ENCODE measurements at places on chromosomes 7 and 10.

DNA sequence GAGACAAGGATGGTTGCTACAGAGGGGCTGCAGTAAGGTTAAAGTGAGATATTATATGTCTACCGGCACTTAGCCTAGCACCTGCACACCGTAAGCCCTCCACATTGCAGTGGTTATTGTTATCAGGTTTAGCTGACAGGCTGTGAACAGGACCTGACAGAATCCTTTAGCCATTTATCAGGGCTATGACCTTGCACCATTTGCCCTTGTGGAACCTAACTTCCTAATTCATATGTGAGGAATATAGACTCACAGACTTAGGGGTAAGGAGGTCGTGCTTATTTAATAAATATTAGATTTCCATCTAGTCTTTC is 10.1 kb downstream of the NCOA4 start:
- DNase-seq, result no peak

DNA sequence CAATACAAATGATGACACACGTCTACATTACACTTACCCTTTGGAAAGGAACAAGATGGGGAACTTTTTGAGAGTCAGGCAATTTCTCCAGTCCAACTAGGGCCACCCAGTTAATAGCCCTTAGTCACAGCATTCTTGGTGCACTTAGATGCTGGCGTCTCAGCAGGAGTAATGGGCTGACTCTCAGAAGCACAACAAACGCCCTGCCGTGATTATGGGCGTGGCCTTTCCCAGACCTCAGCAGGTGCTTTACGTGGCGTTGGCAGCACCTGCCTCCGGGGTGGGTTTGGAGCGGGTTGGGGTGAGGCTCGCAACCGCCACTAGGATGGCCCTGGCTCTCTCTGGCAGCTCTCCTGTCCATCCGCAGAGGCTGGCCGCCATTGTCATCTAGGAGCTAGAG is 147.6 kb upstream of the SHH start:
- no peak for DNase-seq

DNA sequence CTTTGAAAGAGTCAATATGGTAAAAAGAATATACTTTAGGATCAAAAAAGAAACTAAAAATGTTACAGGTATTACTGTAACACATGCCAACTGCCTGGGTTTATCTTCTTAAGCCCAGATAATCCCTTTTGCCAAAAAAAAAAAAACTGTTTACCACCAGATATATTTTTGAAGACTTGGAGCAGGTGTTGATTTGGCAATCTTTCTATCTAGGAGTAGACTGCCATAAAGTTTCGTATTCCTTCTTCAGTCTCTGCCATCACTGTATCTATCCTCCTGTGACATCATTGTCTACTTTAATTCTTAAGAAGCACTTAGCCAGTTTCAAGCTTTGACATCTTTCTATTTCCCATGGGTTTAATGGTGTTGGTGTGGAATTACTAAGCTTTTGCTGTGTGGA is 161.0 kb downstream of the ST7 start:
- DNase-seq, result no peak

DNA sequence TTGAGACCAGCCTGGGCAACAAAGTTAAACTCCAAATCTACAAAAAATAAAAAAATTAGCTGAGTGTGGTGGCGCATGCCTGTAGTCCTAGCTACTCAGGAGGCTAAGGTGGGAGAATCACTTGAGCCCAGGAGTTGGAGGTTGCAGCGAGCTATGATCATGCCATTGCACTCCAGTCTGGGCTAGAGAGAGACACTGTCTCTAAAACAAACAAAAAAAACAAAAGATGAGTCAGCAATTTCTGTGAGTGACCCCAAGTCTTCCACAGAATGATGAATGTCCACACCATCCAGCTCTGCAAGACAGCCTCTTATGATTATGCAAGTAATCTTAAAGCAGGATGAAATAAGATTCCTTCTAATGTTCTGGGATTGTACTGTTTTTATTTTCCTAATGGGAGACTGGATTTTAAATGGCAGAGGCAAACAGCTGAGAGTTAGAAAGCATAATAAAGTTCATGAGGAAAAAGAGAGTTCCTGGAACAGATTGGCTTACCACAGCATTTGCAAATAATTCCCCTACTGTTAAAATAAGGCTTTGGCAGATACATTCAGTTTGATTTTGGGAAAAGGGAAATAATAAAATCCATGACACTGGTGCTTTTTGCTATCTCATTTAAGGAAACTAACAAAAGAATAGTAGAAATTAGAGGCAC is 18.9 kb upstream of the PRKAR2B start:
- DNase-seq, result no peak

DNA sequence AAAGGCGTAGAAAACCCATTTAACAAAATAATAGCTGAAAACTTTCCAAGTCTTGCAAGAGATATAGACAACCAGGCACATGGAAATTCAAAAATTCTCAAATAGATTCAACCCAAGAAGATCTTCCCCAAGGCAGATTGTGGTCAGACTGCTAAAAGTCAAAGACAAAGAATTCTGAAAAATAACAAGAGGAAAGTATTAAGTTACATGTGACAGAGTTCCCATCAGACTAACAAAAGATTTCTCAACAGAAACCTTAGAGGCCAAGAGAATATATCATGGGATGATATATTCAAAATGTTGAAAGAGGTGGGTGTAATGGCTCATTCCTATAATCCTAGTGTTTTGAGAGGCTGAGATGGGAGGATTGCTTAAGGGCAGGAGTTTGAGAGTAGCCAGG is 59.8 kb downstream of the TMEM178B start:
- DNase-seq, result no peak

DNA sequence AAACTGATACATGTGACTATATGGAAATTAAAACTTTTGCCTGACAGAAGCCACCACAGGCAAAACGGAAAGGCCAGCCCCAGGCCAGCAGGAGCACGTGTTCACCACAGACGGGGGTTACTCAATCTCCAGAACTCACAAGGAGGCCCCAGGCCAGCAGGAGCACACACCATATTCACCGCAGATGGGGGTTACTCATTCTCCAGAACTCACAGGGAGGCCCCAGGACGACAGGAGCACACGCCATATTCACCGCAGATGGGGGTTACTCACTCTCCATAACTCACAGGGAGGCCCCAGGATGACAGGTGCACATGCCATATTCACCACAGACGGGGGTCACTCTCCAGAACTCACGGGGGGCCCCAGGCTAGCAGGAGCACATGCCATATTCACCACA is 61.5 kb downstream of the NKX6-2 start:
- no peak for DNase-seq

GRCh38 chr10:128046953-128047290 is 79.3 kb downstream of the MKI67 start:
- no peak for DNase-seq

- DNase-seq, result no peak
These were observed 6.5 kb downstream of the DEPP1 start for GRCh38 chr10:44971935-44972757.

GRCh38 chr10:49408519-49409306 is 12.8 kb upstream of the DRGX start:
- no peak for DNase-seq

DNA sequence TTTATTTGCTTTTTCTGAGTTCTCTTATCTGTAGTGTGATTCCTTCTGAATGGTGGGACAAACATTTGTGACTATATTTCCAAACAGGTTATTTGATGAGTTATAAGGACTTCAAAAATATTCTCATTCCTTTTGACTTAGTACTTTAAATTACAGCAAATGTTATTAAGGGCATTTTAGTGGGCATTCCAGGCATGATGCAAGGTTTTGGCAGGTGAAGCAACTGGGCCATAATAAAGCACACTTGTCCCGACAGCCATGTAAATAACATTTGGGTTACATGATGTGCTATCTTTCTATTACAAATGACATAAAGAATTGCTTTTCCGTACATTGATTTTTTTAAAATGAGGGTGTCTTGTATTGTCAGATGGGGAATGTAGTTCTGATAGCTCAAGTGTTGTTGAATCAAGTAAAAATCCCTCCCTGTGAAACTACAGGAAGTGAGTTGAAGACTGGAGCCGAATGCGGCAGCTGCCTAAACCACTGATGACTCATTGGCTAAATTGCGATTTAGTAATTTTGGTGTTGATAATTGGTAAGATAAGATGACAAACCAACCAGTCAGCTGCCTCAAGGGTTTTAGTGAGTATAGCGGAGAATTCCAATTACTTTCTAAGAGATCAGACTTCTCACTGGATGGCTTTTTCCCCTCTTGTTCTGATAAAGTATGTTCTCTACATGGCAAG is 231.3 kb upstream of the NPY start:
- DNase-seq, result no peak

GRCh38 chr7:146115548-146115850 is 1.1 kb upstream of the CNTNAP2 start:
- DNase-seq, result no peak

DNA sequence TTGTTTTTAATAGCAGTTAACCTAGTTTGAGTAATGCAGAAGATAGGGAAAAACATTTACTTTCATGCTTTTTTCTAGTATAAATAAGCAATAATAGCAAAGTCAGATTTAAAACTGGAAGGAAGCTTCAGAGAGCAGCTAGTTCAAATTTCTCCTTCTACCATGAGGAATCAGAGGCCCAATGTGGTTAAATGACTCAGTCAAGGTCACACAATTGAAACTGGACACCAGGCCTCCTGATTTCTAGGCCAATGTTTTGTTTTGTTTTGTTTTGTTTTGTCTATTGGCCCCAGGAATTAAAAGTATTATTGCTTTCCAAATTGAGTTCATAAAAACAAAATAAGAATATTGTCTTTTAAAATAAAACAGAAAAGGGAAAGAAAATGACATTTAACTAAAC is 122.3 kb downstream of the TRIL start:
- no peak for DNase-seq

DNA sequence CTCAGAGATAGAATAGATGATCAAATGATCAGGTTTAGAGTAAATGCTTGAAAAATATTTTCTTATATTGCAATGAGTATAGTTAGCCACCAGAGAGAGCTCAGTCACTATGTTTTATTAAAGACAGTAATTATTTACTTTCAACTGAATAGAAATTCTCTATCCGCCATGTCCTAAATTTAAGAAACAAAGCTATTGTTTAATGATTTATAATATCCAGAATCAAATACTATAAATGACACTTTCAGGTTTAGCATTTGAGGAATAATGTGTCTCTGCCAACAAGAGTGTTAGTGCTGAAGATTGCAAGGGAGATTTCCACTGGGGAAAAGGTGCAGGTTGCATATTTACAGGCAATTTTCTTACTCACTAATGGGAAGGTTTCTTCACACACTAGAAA is 184.7 kb downstream of the DGKB start:
- no peak for DNase-seq

GRCh38 chr7:158397885-158398284 is 189.7 kb downstream of the PTPRN2 start:
- no peak for DNase-seq

DNA sequence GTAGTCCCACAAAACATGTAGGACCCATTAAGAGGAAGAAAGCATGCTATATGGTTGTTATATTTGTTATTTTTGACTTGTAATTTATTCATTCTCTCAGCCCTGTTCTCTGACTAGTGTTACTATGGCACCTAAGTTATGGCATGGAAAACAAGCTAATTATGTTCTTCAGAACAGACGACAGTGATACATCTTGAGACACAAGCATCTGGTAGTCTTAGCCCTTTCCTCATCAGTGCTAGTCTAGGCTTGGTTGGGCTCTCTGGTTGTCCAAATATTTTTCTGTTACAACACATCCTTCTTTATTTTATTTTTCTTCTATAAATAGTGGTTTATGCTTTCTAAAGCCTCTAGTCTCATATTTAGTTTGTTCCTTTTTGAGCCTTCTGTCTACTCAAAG is 308.3 kb upstream of the KAT6B start:
- no peak for DNase-seq

DNA sequence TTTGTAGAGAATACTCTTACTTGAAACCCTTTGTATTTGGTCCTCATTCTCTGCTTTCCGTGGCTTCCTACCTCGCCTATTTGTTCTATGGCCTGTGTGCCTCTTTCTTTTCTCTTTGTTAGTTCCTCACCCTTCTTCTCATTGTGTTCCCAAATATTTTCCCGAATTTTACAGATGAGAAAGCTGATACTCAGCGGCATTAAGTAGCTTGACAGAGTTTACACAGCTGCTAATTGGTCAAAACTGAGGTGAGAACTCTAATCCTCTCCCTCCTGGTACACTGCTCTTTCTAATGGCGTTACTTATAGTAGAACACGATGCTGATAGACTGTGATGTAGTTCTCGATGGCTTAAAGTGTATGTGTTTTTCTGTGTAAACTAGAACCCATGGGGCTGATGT is 80.7 kb upstream of the HDAC9 start:
- DNase-seq, result no peak

GRCh38 chr10:76723844-76724243 is 913.8 kb downstream of the KCNMA1 start:
- DNase-seq, result no peak

DNA sequence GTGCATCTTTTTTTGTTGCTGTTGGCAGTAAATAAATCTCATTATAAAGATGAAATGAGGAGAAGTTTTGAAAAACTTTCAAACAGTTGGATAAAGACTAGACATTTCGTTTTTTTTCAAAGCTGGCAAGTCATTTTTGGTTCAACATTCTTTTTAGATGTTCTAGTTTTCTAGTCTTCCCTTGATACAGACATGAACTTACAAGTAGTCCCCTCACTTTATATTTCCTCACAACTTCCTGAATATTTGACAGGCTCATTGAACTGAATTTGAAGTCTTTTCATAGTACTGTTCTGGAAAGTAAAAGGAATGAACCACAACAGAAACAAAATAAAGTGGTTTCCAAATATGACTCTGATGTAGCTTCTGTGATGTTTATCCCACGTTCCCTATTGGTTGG is 134.2 kb downstream of the NRCAM start:
- no peak for DNase-seq

DNA sequence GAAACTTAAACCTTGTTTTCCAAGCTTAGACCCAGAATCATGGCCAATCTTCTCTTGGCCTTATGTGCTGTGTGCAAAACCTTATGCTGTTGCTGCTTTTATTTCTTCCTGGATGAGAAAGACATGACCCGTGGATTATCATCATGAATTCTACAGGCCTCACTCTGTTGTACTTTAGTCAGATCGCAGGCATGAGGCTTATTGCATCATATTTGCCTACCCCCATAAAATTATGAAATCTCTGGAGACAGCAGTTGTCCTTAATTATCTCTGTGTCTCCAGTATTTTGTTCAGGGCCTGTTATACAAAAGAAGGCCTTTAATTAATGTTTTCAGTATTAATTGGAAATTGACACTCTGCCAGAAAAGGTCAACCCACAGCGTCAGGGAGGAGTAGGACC is 71.6 kb downstream of the PLCE1 start:
- DNase-seq, result no peak
